ENCODE measurements at places on chromosomes 11 and 22.

GRCh38 chr22:39012533-39013511, 1.2 kb upstream of the APOBEC3C start:
- no peak for DNase-seq

GRCh38 chr11:119745776-119746535, 17.0 kb upstream of the NECTIN1 start:
- DNase-seq: no peak

GRCh38 chr11:106031202-106031810, 9.3 kb upstream of the MSANTD4 start:
- DNase-seq: no peak

DNA sequence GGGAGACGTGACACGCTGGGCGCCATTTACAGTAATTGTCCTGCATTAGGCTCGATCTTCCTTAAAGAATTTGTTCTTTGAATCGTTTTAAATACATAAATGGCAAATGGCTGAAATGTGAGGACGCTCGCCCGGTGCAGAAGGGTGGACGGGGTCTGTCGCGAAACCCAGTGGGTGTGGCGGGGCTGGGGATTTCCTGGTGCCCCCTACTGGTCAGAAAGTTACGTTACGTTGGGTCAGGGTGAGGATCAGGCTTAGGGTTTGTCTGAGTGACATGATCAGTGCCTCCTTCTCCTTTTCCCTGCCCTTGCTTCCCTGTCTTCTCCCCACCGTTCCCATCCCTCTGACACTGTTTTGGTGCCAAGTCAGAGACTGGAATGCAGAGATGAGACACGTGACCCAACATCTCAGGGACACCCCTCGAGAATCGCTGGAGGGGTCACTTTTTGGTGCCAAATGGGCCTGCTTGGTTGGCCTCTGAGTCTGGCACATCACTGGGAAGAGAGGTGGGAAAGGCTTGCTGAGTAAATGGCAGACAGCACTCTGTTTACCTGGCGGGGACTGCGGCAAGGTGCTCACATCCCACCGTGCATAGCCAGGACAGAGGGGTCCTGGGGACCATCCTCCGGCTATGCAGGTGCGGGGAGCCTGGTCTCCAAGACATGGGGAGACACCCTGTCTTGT, 1107.6 kb downstream of the BRD1 start:
- no peak for DNase-seq

DNA sequence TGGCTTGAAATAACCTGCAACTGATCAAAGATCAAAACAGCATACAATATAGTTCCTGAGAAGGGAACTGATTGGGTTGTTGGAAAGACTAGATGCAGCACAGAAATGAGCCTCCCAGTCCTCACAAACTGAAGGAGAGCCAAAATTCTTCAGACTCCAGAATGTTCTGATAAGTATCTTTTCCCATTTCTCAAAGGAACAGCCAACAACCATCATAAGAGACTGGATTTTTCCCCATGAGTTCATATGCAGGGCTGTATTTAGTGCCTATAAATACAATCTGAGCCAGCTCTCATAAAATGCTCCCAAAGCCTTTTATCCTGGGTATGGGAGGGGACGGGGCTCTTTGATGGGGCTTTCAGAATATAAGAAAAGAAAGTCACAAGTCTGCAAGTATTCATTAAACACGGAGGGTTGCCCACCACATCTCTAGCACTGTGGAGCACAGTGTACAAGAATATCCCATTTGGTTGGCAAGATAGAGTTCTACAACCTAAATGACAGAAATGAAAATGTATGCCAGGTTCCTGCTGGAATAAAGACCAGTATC, 50.7 kb upstream of the LYVE1 start:
- no peak for DNase-seq

GRCh38 chr11:116348226-116348625, 424.6 kb downstream of the BUD13 start:
- DNase-seq: no peak

GRCh38 chr11:129694538-129694937, 121.1 kb upstream of the TMEM45B start:
- no peak for DNase-seq

- no peak for DNase-seq
Measured at GRCh38 chr22:17436382-17436980, 67.2 kb downstream of the CECR2 start.

GRCh38 chr11:2689651-2690575, 9.9 kb downstream of the KCNQ1OT1 start:
- DNase-seq: no peak

DNA sequence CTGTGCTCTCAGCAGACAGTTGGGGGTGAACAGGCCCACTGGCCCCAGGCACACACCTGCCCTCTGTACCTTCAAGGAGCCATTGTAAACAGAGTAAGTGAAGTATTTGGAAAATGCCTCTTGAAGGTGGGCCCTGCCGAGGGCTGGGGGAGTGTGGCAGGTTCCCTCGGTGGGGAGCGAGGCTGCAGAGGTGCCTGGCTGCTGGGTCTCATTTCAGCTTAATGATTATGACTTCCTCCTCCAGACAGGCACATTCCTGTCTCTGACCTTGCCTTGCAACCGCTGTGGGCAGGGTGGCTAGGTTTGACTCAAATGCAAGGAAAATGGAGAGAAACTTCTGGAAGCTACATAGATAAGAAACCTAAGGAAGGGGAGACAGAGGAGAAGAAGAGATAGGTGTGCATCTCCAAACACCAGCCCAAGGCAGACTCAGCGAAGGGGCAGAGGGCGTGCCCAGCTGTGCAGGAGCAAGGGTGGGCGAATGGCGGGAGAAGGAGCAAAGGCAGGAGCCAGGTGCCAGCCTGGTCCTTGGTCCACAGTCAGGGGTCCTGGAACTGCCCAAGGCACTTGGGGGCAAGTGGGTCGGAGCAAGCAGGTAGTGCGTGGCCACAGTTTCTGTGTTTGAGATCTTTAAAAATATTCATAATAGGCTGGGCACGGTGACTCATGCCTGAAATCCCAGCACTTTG, 14.0 kb downstream of the GRAMD4 start:
- DNase-seq: no peak

GRCh38 chr22:43476341-43476740, 64.5 kb downstream of the MPPED1 start:
- DNase-seq: no peak

Data from activated CD4-positive, alpha-beta T cell treated with anti-CD3 and anti-CD28 coated beads for 1 hour (primary cell).